Left ventricle myocardium superior (tissue), 1 donor: ENCODE measurements at places on chromosomes 5 and 9.
A peak's percentile ranks its signal among the peaks of the same experiment; 100 is the strongest.

DNA sequence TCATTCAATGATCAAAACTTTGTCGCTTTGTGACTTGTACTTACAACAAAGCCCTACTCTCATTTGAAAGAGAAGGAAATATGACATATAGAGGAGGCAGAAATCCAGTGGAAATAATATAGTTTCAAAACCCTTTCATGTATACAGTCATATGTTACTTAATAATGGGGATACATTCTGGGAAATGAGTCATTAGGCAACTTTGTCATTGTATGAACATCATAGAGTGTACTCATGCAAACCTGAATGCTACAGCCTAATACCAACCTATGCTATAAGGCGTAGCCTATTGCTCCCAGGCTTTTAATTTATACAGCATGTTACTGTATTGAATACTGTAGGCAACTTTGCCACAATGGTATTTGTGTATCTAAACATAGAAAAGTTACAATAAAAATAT, 69.0 kb upstream of the SMC2 start:
- DNase-seq, result no peak

GRCh38 chr9:76433836-76434235, 25.1 kb upstream of the GCNT1 start:
- no peak for DNase-seq

DNA sequence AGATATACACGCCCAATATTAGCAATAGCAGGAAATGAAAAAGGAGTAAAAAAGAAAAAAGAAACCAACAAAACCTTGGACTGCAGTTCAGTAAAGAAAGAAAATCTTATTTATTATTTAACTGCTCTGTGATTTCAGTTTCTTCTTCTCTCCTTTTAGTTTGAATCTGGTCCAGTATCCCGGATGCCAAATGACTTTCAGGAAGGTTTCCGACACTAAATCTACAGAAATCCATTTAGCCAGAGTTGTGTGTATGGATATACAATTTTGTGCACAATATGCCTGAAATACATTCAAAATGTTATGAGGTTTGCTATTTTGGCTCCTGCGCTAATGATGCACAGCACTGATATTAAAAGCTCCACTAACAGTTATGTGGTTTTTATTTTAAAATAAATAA, 64.5 kb downstream of the FBXL7 start:
- DNase-seq, result no peak

DNA sequence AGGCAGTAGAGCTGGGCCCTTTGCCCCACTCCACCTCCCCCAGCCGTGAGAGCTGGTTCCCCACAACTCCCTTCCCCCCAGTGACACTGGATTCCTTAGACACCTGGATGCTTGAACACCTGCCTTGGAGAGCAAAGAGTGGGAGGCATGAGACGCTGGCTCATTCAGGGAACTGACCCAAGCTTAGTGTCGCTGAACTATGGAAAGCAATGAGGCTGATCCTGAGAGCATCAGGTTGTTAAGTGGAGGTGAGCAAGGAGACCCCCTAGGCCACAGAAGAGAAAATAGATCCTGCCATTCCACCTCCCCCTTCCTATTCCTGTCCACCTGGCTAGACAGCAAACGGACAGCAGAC, 2.0 kb downstream of the CCL19 start:
- DNase-seq, result no peak

DNA sequence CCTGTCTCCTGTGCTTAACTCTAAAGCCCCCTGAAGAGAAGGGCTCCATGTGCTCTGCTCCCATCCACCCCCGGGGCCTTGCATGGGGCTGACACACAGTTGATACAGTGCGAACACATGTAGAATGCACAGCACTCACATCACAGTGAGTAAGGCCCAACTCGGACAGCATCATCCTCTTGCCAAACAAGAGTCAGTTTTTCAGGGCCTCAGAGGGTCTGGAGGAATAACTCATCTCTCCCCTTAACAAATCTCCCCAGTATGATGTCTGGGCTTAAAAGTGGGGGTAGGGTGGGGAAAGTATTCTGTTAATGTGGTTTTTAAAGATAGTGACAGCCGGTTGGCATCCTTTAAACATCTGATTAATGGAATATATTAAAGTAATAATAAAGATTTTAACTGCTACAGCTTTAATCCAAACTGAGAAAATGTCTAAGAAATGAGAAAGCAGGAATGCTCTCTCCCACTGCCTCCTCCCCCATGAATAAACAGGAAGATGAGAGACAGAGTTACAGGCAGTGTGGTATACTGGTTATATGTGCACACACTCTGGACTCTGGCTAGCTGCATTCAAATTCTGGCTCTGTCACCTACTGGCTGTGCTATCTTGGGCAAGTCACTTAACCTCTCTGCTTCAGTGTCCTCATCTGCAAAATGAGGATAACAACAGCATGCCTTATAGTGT, 22.5 kb downstream of the APBA1 start:
- no peak for DNase-seq

DNA sequence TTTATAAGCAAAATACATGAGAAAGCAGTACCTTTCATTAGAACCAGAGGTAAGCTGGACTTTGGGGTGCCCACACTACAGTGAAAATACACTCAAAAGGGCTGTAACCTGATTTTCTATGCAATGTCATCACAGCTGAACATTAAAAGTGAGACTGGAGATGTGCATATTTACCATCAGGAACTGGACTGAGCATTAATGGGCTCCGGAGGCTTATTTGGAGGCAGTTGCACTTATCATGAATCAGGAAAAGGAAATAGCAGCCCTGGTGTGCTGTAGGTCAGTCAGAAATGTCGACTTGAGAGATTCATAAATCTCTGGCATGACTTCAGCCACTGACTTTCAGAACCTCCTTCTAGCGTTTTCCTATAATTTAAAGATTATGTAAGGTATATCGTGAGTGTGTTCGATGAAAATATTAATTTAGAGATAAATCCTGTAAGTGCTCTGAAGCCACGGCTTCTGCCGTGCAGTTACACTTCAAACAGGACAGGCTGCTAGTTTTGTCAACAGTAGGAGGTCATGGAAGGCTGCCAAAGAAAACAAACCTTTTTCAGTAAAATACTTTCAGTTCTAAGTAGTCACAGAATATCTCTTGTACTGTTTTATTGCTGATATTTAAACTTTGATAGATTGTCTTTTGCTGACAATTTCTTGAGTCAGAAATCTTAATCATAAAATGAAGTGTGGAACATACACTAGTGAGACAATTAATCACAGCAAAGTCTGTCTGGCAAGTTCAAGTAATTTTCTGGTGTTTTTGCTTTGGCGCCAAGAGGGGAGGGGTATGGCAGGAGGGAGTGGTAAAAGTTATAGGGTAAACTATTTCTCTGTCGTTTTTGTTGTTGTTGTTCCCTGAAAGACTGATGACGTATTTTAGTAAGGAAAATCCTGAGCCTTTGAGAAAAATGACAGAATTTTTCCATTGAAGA, 939.7 kb downstream of the NR2F1-AS1 start:
- no peak for DNase-seq

DNA sequence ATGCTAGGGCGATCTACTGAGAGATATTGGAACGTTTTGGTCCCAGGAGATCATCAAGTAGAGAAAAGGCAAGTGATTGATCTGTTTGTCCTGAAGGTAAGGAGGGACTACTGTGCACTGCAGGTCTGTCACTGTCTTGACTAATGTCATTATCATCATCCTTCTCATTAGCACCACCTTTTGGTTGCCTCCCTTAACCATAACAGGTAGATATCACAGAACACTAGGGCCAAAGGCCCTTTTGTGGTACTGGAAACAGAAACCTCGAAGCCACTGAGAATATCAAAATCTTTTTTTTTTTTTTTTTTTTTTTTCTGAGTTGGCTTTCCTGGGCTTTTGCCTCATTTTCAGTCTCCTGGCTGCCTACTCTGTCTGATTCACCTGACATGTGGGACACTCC, 134.0 kb downstream of the KCTD16 start:
- no peak for DNase-seq

DNA sequence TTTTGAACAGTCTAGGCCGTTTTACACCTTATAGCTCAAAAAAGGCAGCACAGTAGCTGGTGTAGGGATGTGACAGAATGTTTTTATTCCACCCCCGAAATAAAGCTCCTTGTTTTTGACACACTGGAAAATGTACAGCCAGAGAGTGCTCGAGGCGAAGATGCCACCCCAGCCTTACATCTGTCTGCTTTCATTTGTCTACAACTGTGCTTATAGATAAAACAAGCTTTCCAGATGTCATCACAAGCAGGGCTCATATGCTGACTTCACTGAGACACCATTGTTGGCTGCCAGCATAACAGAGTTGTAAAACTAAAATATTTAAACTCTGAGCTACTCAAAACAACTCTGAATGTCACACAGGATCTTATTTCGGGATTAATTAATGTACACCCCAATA, 386.3 kb downstream of the BNC2 start:
- DNase-seq, result no peak

- no peak for DNase-seq
These were observed 68.3 kb downstream of the HMGCR start for GRCh38 chr5:75405296-75405695.

GRCh38 chr5:173789031-173789920, 98.9 kb upstream of the CPEB4 start:
- DNase-seq, result no peak

GRCh38 chr5:132662925-132663770, 5.2 kb downstream of the IL13 start:
- DNase-seq, result no peak

- no peak for DNase-seq
These were observed 571.2 kb upstream of the ZNF462 start for GRCh38 chr9:106291786-106292185.

DNA sequence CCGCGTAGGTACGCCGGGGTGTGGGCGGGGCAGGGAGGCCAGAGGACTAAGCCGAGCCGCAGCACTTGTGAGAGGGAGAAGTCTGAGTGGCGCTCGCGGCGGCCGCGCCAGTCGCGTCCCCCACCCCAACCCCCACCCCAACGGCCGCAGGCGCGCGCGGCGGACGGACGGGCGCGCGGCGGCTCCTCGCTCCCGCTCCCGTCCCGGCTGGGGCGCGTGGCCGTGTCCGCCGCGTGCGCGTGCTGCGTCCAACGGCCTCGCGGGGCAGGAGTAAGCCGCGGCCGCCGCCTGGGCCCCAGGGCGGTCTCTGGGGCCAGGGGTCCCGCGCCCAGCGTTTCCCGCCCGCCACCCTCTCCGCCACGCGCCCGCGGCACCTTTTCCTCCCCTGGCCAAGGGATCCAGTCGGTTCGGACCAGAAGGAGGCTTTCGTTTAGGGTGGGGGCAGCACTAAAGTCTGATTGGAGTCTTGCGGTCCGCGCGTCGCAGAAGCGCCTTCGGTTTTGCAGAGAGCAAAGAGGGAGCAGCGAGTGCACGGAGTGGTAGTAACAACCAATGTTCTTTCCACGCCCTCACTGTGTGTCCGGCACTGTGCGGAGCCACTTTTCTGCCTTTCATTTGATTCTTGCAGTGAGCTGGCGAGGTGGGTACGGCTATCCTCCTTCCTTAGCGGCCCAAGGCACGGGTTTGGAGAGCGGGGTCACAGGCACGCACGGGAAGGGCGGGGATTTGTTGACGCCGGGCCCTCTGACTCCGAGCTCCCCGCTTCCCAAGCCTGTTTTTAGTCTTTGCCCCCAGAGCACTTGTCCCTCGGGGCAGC, 483 bp downstream of the G3BP1 start:
- peak; percentile 59 for DNase-seq

GRCh38 chr5:132259069-132259851, 1.8 kb downstream of the PDLIM4 start:
- peak; percentile 81 for DNase-seq
